ENCODE measurements at places on chromosomes 3 and 15. TPM values are rescaled to one million over a fixed set of nuclear protein-coding genes. Genes with fewer than 3 reads are reported as not detected.

Gene PLA2G4E
- total RNA-seq = not detected

Gene TGM4
- not detected for total RNA-seq

Gene CELF6
- total RNA-seq = 1.8 TPM

Gene TKT
- total RNA-seq = 106 TPM

GRCh38 chr15:45715528-45715927 lies 80.7 kb downstream of the SQOR start:
- no peak for DNase-seq

- DNase-seq = no peak
Observed at GRCh38 chr3:56758539-56758981, 43.2 kb downstream of the ARHGEF3 start.

DNA sequence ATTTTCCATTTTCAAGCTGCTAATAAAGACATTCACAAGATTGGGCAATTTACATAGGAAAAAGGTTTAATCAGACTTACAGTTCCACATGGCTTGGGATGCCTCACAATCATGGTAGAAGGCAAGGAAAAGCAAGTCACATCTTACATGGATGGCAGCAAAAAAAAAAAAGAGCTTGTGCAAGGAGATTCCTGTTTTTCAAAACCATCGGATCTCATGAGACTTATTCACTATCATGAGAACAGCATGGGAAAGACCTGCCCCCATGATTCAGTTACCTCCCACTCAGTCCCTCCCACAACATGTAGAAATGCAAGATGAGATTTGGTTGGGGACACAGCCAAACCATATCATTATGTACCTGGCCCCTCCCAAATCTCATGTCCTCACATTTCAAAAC lies 202.0 kb downstream of the FNDC3B start:
- DNase-seq = no peak

GRCh38 chr15:98085003-98085639 lies 124.6 kb downstream of the ARRDC4 start:
- peak; percentile 13 for DNase-seq
